Thymus (tissue), 14 donors: ENCODE measurements at places on chromosomes 7 and 10. TPM values are rescaled to one million over a fixed set of nuclear protein-coding genes. Genes with fewer than 3 reads are reported as not detected.

The ANKIB1 gene
- total RNA-seq = 36.5 TPM

The CTAGE15 gene
- total RNA-seq = 0.24 TPM

The ELAPOR2 gene
- total RNA-seq = 5.3 TPM

The RAB11FIP2 gene
- 17.7 TPM for total RNA-seq

The HOXA4 gene
- total RNA-seq = 0.42 TPM

The AKR1E2 gene
- 3.4 TPM for total RNA-seq

The FRG2B gene
- total RNA-seq = not detected

The DRGX gene
- 0.05 TPM for total RNA-seq

The GIMAP1 gene
- total RNA-seq = 9.8 TPM

The SLC26A5 gene
- total RNA-seq = 0.05 TPM

The DPCD gene
- total RNA-seq = 14.2 TPM

The OR2A1 gene
- under 0.01 TPM for total RNA-seq

The COL13A1 gene
- total RNA-seq = 0.19 TPM

The GNAI1 gene
- total RNA-seq = 10.2 TPM

The LRGUK gene
- 0.42 TPM for total RNA-seq

The REEP3 gene
- 11.9 TPM for total RNA-seq

The VIPR2 gene
- total RNA-seq = 6.9 TPM

The CDHR3 gene
- total RNA-seq = 2.2 TPM

The CHAT gene
- total RNA-seq = 0.09 TPM

The PKD1L1 gene
- 0.19 TPM for total RNA-seq

The SYPL1 gene
- 22.4 TPM for total RNA-seq

The TSPAN15 gene
- total RNA-seq = 9.7 TPM

The TRDMT1 gene
- 11.4 TPM for total RNA-seq

The HOXA3 gene
- 0.80 TPM for total RNA-seq

The GPR15LG gene
- 0.38 TPM for total RNA-seq

The ZNF212 gene
- 5.9 TPM for total RNA-seq

The SOSTDC1 gene
- 2.0 TPM for total RNA-seq

The PLEKHS1 gene
- total RNA-seq = under 0.01 TPM

The TMEM178B gene
- total RNA-seq = 2.0 TPM

The SLC13A4 gene
- total RNA-seq = 0.05 TPM

The HTR5A gene
- 0.85 TPM for total RNA-seq

The ABCC2 gene
- total RNA-seq = 1.1 TPM

The NPM3 gene
- 50.6 TPM for total RNA-seq

The RADIL gene
- 0.19 TPM for total RNA-seq

The SRGN gene
- total RNA-seq = 290 TPM

The GPER1 gene
- 0.99 TPM for total RNA-seq

The PAPSS2 gene
- total RNA-seq = 2.5 TPM
